Right cardiac atrium (tissue), 5 donors: ENCODE measurements at places on chromosomes 4 and X. TPM values are rescaled to one million over a fixed set of nuclear protein-coding genes. Genes with fewer than 3 reads are reported as not detected.

DNA sequence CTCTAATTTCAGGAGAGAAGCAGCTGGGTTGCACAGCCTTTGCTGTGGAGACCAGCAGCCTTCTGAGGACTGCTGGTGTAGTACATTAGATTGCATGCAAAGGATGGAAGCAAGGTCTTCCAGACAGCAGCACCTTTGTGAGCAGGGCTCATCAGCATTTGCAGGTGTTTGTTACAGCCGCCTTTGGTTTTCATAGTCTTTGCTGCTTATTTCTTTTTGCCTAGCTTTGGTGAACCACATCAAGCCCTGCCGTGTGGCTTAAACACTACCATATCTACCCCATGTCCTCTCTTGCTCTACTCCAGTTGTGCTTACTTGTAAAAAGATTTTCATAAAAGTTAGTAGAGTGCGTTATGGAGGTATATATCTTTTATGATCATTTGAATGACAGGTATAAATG is 57.5 kb downstream of the MTM1 start:
- no peak for DNase-seq

DNA sequence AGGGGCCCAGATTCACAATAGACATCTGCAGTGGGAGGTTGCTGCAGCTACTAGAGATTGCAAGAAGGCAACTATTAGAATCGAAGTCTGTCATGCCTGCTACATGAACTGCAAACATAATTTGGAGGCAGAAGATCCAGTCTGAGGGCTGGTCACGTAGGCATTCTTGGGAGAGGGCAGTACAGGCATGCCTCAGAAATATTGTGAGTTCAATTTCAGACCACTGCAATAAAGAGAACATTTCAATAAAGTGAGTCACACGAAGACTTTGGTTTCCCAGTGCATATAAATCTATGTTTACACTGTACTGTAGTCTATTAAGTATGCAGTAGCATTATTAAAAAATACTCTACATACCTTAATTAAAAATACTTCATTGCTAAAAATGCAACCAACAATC is 585.8 kb upstream of the FAT1 start:
- no peak for DNase-seq

Gene NMU
- not detected for total RNA-seq

Gene GYPB
- not detected for total RNA-seq

Gene EMD
- total RNA-seq = 59.4 TPM

DNA sequence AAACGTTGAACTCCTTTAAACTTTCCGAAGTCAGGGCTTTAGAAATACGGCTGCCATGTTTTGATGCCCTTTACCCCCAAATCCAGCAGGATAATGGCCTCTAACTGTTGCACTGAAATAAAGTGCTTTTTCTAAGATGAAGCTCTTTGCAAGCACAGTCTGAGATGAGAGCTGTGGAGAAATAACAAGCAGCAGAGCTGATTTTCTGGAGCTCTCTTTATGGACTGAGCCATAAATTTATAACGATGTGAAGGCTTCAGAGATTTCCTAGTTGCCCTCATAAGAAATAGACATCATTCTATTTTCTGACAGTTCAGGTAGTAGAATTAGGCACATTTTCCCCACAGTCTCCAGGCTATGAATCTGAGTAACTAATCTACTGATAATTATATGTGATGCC is 567.3 kb downstream of the PDHA2 start:
- no peak for DNase-seq

Gene MCTS1
- 34.0 TPM for total RNA-seq

Gene SOX3
- not detected for total RNA-seq

DNA sequence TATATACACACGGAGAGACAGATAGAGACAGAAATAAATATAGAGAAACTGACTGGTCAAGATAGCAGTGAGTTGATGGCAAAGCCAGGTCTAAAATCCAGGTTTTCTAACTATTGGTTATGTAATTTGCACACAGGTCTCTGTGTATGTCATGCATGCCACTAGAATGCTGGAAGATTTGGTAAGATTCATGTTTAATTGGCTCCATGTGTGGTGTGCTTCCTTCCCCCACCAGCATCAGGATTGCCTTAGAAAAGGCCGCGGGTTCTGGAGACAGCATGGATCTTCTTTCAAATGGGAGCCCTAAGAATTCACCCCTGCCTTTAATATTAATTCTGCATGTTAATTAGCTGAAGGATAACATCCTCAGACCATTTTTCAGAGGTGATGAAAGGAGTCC is 31.3 kb downstream of the HAND2 start:
- DNase-seq = no peak

- no peak for DNase-seq
These were observed 14.8 kb upstream of the CXCL5 start for GRCh38 chr4:74013264-74013663.

DNA sequence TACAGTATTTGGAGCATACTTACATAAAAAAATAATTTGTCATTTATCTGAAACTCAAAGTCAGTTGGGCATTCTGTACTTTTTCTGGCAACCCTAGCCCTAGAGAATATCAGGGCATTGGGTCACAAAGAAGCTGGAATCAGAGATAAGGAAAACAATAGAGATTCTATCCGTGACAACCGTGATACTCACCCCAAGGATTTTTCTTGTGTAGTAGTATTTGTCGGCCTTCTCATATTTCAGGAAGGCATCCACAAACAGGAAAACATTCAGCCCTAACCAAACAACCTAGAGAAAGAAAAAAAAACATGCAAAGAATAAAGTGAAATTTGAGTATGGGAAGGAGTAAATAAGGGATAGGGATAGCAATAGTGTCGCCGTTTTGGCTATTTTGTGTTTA is 3.6 kb downstream of the NOX1 start:
- DNase-seq = no peak

Gene CT45A5
- total RNA-seq = not detected

Gene KDM6A
- total RNA-seq = 12.9 TPM

Gene CCNG2
- total RNA-seq = 15.4 TPM
